ENCODE measurements at places on chromosomes 3 and 15.

- DNase-seq = peak; percentile 47
Observed at GRCh38 chr3:8441969-8442559, 59.6 kb upstream of the LMCD1 start.

- peak; percentile 11 for DNase-seq
Observed at GRCh38 chr3:107574650-107575049, 51.9 kb downstream of the BBX start.

- DNase-seq = no peak
Observed at GRCh38 chr3:148162132-148162531, 535.6 kb upstream of the AGTR1 start.

- DNase-seq = no peak
Observed at GRCh38 chr3:106185949-106186348, 317.1 kb upstream of the CBLB start.

DNA sequence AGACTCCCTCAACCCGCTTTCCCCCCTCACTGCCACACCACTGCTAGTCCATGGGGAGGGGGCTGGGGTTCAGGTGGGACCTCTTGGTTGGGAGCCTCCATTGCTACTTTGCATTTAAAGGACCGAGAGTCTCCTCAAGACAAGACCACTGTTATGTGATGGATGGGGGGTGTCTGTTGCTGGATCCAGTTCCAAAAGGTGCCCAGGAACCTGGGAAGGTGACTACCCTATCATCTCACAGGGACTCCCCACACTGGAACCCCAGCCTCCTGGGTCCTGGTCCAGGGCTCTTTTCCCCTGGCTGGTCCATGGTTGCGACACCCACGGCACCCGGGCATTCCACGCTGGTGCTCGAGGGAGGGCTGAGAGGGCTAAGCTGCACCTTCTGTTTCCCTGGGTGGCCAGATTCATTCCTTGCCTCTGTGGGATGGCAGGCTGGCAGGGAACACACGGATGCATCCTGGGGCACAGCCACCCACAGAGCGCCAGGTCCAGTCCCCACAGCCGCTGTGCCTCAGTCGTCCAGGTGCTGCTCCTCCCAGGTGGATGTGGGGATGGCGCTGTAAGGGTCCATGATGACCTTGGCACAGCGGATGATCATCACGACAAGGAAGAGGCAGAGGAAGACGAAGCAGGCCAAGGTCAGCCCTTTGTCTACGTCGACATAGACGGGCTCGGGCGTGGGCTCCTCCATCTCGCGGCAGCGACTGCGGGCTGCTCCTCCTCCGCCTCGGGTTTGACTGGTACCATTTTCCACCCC lies 48.6 kb downstream of the FAH start:
- DNase-seq = no peak

GRCh38 chr15:25508369-25509002 lies 69.7 kb upstream of the UBE3A start:
- no peak for DNase-seq

GRCh38 chr3:38083871-38084333 lies 44.9 kb downstream of the DLEC1 start:
- no peak for DNase-seq

DNA sequence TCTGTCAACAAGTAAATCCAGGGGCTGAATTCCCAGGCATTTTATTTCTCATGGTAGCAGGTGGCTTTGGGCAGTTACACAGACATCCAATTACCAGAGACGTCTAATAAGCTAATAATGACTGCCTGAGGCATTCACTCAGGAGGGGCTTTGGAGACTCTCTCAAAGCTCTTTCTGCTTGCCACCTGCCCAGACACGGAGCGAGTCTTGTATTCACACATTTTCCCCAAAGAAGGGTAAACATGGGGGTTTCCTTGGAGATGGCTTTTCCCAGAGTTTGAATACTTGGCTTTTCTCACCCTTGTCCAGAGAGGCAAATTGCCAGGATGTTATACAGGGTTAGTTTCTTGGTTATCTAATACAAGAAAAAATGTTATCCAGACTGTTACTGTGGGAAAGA lies 132.6 kb downstream of the DIPK2A start:
- DNase-seq = no peak

GRCh38 chr3:113234028-113234427 lies 22.7 kb downstream of the BOC start:
- DNase-seq = no peak

- no peak for DNase-seq
Observed at GRCh38 chr15:97522347-97522746, 438.2 kb upstream of the ARRDC4 start.

DNA sequence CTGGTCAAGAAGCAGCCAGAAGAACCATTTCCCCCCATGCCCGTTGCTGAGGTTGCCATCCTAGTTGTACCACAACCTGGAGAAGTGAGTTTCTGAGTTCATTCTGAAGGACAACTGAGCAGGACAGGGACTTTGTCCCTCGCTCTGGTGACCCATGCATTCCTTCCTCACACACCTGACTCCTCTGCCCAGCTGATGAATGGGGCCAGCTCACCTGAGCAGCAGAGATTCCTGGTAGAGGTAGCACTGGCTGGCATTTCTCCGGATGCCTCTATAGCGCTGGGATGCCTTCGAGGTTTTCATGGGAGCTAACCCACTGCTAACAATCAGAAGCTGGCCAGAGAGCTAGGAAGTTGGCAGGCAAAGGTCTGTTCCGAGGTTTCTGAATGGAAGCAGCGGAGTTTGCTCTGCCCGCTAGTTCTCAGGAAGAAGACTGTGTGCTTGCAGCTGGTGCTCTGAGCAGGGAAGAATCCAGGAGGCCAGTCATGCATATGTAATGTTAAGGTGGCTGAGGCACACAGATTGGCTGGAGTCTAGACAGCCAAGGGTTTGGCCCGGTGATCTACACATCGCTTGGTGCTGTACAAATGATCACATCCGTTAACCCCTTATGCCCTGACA lies at the start of gene TMC3:
TSS of gene TMC3 (minus strand) at position 439 of the 621 bp plus-strand sequence. CDS start at position 303, 136 bp downstream.
- DNase-seq = no peak

- peak; percentile 27 for DNase-seq
Observed at GRCh38 chr15:70111203-70112073, 13.7 kb upstream of the TLE3 start.

DNA sequence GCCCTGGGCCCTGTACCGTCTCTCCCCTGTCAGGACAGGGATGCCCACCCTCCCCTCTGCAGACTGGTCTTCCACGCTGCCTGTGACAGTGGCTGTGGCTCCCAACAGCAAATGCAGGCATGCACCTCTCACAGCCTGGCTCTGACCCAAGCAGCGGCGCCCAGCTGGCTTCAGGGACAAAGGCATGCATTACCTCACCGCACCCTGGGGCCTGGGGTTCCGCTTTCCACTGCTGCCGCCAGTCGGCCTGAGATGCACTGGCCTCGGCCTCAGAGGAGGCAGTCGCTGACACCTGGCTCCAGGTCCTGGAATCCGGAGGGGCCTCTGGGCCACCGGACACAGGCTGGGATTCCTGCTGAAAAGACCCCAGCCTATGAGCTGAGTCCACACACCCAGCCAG lies 70.3 kb downstream of the SCN5A start:
- DNase-seq = peak; percentile 57

DNA sequence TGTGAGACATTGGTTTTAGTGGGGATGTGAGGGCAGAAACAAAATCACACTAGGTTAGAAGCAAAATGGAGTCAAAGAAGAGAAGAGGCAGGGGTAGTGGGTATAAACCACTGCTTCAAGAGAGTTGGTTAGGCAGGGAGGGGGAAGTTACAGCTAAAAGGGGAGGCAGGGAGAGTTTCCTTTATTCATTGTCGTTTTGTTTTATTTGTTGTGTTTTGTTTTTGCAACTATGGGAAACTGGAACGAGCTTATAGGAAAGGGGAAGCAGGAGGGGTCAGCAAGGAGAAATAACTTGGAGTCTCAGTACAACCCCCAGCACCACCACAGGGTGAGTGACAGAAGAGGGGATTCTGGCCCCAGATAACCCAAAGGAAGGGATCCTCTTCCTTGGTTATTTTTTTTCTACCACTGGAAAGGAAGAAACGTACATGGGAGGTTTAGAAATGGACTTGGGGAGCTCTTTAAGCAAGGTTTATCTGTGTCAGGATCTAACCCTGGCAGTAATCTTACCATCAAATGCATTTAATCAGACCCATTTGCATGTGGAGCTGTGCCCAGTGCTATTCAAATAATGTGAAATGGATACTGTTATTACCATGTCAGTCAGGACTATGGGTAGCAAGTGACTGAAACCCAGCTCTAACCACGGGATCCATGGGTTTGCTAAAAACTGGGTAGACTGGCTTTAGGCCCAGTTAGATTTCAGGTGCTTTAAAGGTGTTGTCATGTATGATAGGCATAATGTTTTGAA lies 68.7 kb downstream of the CCNL1 start:
- DNase-seq = no peak

DNA sequence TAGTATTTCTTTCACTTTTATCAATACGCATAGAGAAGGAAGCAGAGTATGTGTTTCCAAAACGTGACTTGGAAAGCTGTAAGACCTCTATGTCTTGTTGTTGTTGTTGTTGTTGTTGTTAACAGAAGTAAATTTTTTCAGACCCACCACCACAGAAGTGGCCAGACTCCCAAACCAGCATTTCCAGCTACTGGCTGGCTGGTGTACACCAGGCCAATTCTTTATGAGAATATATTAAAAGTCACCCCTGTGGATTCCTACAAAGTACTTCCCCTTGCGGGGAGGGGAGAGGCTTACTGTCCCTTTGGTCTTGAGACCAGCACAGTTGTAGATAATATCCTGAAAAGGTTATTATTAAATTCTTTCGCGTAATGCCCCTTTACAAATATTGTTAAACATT lies 1.6 kb upstream of the FOXP1 start:
- DNase-seq = no peak

GRCh38 chr3:15769256-15769915 lies 28.4 kb downstream of the ANKRD28 start:
- DNase-seq = no peak

- no peak for DNase-seq
Observed at GRCh38 chr3:71104121-71104541, 479.4 kb downstream of the FOXP1 start.

DNA sequence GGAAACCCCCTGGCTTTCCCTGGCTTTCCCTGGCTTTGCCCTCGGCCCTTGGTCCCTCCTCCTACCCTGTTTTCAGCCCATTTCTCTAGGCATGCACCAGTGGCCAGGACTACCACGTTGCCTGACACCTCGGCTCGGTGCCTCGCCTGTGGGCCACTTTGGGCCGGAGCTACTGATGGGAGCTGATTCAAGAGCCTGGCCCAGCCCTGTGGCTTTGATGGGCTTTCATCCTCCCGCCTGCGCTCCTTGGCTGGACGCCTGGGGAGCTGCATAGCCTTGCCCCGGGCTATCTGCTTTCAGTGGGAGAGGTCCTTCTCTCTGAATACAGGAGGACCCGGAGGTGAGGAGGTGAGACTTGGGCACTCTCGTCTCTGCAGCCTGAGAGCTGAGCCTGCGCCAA lies 192.7 kb upstream of the HES1 start:
- peak; percentile 41 for DNase-seq

DNA sequence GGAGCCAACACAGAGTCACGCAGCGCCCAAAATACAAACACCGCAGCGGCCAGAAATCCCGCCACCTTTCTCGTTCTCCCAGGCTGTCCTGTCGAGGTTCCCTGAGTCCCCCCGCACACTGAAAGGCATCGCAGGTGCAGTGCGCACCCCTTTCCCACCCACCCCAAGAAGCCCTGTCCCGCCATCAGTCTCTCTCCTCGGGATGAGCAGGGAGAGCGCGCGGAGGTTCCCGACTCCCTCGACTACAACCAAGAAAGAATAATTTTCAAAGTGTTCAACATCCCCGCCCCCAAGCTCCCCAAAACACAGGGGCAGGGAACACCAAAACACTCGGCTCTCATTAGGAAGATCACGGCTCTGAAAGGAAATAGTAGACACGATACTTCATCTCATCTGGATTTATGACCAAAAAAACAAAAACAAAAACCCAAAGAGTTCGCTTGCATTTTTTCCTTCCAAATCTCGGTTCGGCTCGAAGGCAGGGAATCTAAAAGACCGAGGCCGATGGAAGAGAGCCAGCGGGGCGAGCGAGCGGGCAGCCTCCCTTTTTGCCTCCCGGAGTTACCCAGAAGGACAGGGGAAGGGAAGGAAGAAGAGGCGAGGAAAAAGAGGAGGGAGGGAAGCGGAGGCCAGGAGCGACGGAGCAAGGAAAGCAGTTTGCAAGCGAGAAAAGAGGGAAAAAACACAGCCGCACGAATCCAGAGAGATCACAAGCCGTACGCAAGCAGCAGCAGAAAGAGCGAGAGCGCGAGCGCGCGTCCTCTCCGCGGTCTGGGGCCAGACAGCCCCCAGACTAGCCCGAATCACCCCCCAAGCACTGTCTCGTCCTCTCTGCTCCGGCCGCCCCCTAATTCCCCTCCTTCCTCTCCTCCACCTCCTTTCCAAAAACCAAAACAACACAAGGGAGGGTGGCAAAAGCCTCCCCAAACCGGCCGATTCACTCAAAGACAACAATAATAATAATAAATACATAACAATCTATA lies 808 bp downstream of the BCL6 start:
- peak; percentile 22 for DNase-seq

- DNase-seq = no peak
Observed at GRCh38 chr3:160612386-160613075, 47.2 kb upstream of the KPNA4 start.

DNA sequence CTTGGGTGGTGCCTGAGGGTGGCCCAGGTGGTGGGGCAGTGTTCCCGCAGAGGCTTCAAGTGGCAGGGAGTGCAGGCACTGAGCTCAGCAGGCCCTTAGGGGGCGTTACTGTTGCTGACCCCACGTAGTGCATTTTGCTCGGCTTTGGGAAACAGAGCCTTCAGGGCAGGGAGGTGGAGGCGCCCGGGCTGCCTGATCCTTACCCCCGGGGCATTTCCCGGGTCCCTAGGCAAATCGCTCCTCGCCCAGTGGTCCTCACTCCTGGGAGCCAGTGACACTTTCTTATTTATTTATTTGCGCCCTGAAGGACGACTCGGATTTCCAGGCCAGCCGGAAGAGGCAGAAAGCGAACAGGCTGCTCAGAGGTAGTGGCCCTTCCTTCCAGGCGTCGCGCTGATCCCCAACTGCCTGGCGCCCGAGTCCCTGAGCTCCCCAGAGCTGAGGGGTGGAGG lies 10.1 kb upstream of the FOXB1 start:
- DNase-seq = no peak

- no peak for DNase-seq
Observed at GRCh38 chr15:67137951-67138848, 72.8 kb downstream of the SMAD3 start.

DNA sequence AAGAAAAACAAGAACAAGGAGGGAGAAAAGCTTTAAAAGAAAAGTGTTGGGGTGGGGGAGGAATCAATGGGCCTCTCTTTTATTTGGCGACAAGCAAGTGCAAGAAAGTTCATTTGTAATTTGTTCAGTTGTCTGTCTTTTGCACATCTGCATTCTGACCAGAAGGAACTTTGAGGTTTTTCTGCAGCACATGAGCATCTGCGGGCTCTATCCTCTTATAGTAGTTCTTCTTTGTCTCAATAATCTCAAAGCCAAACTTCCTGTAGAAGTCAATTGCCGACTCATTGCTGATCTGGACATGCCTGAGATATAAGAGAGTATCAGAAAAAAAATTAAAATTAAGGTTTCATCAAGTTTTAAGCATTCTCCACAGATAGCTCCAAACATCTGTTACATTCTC lies 24.4 kb downstream of the NAA50 start:
- no peak for DNase-seq

GRCh38 chr15:98674336-98674735 lies 26.0 kb downstream of the IGF1R start:
- no peak for DNase-seq

All from NCI-H2029 (cell line).